Esophagus muscularis mucosa (tissue), 4 donors: ENCODE measurements at places on chromosomes 16 and 17. TPM values are rescaled to one million over a fixed set of nuclear protein-coding genes. Genes with fewer than 3 reads are reported as not detected.
A peak's percentile ranks its signal among the peaks of the same experiment; 100 is the strongest.

Gene SAMD14
- total RNA-seq: 1.2 TPM

Gene TP53TG3D
- total RNA-seq: 0.52 TPM

Gene SMIM36
- not detected for total RNA-seq

Gene PGAP6
- 32.8 TPM for total RNA-seq

Gene CIBAR2
- not detected for total RNA-seq

Gene SDR42E1
- 1.2 TPM for total RNA-seq

- no peaks in the 10 kb centered on the region for H3K4me1 ChIP-seq
- no peak overlapping the region for H3K4me3 ChIP-seq
- H3K27ac ChIP-seq: no peak overlapping the region
- no peaks in the 10 kb centered on the region for H3K27me3 ChIP-seq
- H3K36me3 ChIP-seq: no peaks in the 10 kb centered on the region
- DNase-seq: no peak
Observed at GRCh38 chr16:9847146-9847545, 335.1 kb downstream of the GRIN2A start.

- DNase-seq: no peak
- peak overlapping the region; percentile 91 for H3K27ac ChIP-seq
- H3K4me3 ChIP-seq: peak overlapping the region; percentile 96
- no peaks in the 10 kb centered on the region for H3K36me3 ChIP-seq
- H3K27me3 ChIP-seq: no peaks in the 10 kb centered on the region
- peaks cover 61% of the 10 kb centered on the region for H3K4me1 ChIP-seq
Observed at GRCh38 chr16:1706386-1707192, 594 bp downstream of the MAPK8IP3 start.

GRCh38 chr17:41785859-41786226 lies 668 bp downstream of the JUP start:
- peak overlapping the region; percentile 67 for H3K27ac ChIP-seq
- H3K27me3 ChIP-seq: peaks cover 51% of the 10 kb centered on the region
- H3K4me3 ChIP-seq: peak overlapping the region; percentile 55
- DNase-seq: no peak
- no peaks in the 10 kb centered on the region for H3K36me3 ChIP-seq
